ENCODE measurements at places on chromosomes 2 and 18. TPM values are rescaled to one million over a fixed set of nuclear protein-coding genes. Genes with fewer than 3 reads are reported as not detected.
A peak's percentile ranks its signal among the peaks of the same experiment; 100 is the strongest.

- no peaks in the 10 kb centered on the region for H3K4me1 ChIP-seq
- H3K36me3 ChIP-seq, result no peaks in the 10 kb centered on the region
- no peaks in the 10 kb centered on the region for H3K27me3 ChIP-seq
Observed at GRCh38 chr18:2515908-2516625, 55.2 kb downstream of the METTL4 start.

DNA sequence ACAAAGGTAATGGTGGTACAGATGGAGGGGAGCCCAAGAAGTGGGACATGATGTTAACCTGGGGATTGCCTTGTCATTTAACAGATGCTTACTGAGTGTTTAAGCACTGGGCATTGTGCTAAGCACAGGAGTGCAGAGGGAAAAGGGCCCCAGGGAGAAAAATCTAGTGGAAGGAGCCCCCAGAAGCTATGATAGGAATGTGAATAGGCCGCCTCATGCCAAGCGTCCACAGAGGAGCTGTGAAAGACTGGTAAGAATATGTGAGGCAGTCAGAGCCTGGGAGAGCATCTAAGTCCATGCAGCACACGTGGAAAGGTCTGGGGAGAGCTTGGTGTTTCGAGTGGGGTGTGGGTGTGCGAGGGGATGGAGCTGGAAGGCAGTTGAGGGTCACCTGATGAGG is 5.5 kb downstream of the ZNF532 start:
- no peaks in the 10 kb centered on the region for H3K27me3 ChIP-seq
- peaks cover 33% of the 10 kb centered on the region for H3K4me1 ChIP-seq
- no peak overlapping the region for H3K27ac ChIP-seq

CAVIN2 gene
- 182 TPM for total RNA-seq

DNA sequence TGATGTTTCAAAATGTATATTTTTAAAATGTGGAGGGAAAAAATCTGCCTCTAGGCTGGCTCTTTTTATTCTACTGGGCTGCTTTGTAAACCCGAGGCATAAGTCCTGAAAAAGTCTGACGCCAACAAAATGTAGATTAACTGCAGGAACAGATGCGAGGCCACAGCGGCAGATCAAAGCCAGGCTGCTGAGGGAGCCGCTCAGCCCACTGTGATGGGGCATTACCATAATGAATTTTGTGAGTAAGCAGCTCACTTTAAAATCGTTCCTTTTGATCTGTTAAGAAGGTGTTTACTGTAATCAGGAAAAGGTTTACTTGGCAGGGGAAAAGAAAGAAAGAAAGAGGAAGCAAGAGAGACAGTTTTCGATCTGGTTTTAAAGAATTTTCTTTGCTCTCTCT is 269.0 kb downstream of the ICOS start:
- no peak overlapping the region for H3K4me3 ChIP-seq
- H3K4me1 ChIP-seq, result no peaks in the 10 kb centered on the region
- H3K36me3 ChIP-seq, result no peaks in the 10 kb centered on the region
- H3K27me3 ChIP-seq, result no peaks in the 10 kb centered on the region

GATA6 gene
- 22.1 TPM for total RNA-seq

- no peaks in the 10 kb centered on the region for H3K36me3 ChIP-seq
- no peak overlapping the region for H3K4me3 ChIP-seq
- H3K27ac ChIP-seq, result peak overlapping the region; percentile 32
- DNase-seq, result peak; percentile 50
Observed at GRCh38 chr2:68943581-68944568, 8.8 kb downstream of the GKN2 start.

DNA sequence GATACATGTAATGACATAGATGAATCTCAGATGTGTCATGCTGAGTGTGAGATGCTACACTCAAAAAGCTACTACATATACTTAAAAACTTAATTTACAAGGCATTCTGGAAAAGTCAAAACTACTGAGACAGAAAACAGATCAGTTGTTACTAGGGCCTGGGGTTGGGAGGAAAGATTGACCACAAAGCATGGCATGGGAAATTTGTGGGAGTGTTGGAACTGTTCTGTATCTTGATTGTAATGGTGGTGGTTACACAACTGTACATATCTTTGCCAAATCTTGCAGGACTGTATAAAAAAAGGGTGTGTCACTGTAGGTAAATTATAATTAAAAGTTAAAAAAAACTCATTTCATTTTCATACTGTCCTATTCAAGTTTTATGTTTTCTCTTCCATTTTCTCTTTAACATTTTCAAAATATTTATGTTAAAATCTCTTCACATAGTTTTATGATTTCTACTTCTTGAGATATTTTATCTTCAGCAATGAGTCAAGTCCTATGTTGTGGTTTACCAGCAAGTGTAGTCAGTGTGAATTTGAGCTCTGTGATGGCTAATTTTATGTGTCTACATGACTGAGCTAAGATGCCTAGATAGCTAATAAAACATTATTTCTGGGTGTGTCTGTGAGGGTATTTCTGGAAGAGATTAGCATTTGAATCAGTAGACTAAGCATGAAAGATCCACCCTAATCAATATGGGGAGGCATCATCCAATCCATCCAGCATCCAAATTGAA is 58.6 kb upstream of the VRK2 start:
- H3K4me3 ChIP-seq, result no peak overlapping the region
- no peaks in the 10 kb centered on the region for H3K4me1 ChIP-seq
- no peak overlapping the region for H3K27ac ChIP-seq
- H3K36me3 ChIP-seq, result no peaks in the 10 kb centered on the region
- no peak for DNase-seq

- H3K27ac ChIP-seq, result no peak overlapping the region
- H3K4me3 ChIP-seq, result no peak overlapping the region
- H3K4me1 ChIP-seq, result peaks cover 20% of the 10 kb centered on the region
- no peak for DNase-seq
- no peaks in the 10 kb centered on the region for H3K36me3 ChIP-seq
Observed at GRCh38 chr2:144941743-144942488, 422.0 kb upstream of the ZEB2 start.
